Stimulated activated CD8-positive, alpha-beta memory T cell treated with anti-CD3 and anti-CD28 coated beads, Interleukin-15, amount 100 ng/mL, for 4 hours (primary cell): ENCODE measurements at places on chromosomes 11 and 22.

DNA sequence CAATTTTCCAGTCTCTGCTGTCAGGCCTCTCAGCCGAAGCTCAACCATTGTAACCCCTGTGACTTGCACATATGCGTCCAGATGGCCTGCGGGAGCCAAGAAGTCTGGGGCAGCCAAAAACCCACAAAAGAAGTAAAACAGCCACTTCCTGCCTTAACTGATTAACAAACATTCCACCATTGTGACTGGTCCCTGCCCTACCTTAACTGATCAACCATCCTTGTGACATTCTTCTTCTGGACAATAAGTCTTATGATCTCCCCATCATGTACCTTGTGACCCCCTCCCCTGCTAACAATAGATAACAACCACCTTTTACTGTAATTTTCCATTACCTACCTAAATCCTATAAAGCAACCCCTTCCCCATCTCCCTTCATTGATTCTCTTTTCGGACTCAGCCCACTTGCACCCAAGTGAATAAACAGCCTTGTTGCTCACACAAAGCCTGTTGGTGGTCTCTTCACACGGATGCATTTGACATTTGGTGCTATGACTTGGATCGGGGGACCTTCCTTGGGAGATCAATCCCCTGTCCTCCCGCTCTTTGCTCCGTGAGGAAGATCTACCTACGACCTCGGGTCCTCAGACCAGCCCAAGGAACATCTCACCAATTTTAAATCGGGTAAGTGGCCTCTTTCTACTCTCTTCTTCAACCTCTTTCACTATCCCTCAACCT lies 1.3 kb upstream of the NDUFC2 start:
- DNase-seq: no peak

DNA sequence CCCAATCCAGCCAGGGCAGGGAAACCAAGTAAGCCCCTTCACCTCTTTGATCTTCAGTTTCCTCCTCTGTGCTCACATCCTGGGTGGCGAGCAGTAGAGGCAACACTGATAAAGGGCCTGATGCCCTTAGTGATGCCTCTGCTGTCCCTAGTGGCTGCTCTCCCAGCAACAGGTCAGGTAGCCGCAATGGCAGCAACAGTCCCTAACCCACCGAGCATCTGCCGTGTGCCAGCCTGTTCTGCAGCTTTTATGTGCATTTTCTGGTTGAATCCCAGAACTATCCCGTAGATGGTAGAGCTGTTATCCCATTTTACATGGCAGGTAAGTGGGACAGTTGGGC lies 5.2 kb downstream of the SCYL1 start:
- DNase-seq: no peak

DNA sequence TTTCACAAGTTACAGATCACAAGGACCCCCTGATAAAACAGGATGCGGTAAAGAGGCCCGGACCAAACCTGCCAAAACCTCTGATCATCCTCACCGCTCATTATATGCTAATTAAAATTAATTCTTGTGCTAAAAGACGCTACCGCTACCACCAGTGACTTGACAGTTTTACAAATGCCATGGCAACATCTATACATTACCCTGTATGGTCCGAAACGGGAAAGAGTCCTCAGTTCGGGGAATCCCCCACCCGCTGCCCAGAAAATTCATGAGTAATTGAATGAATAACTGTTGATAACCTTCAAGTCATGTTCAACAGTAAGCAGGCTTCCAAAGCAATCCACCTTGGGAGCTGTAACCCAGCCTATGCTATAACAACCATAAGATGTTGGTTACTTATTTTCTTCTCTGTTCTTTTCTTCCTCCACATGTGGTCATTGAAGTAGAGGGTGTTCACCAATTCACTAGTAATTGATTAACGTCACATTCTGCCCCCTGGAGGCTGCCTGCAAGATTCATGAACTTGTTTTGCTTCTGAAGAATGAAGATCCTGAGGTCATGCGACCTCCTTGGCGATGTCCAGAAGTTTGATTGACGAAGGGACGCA lies 20.6 kb downstream of the APOBEC3H start:
- peak; percentile 71 for DNase-seq

- no peak for DNase-seq
Measured at GRCh38 chr22:36411589-36412258, 24.0 kb upstream of the MYH9 start.

- no peak for DNase-seq
Measured at GRCh38 chr11:3095712-3096361, 38.6 kb upstream of the CARS1 start.

DNA sequence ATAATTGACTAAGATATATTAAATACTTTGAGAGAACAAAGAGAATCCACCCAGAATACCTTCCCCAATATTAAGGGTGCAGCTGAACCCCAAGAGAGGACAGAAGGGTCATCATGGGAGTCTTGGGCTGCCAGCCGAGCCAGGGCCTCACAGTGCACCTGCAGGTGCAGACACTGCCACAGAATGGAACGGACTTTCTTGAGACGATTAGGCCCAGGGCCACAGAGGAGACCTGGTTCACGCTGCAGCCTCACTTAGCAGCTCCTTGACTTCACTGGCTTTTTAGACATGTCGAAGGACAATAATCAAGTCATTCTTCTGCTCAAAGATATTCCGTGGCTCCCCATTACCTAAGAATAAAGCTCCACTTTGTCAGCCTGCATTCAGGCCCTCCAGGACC lies 100.6 kb downstream of the PHF21B start:
- no peak for DNase-seq

- DNase-seq: no peak
Measured at GRCh38 chr11:1162491-1163311, 4.9 kb downstream of the MUC5AC start.

DNA sequence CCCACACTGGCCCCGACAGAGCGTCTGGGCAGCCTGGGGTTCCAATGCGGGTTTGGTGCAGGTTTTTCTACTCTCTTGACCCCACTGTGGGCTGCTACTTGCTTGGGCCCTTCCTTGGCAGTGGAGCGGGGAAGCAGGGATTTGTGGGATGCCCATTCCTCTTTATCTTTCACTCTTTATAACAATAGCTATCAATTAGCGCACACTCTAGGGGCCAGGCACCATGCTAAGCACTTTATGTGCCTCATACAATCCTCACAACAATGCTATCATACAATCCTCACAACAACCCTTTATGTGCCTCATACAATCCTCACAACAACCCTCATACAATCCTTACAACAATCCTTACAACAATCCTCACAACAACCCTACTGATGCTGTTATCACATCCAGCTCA lies 12.7 kb downstream of the ACCS start:
- DNase-seq: no peak

GRCh38 chr22:38246046-38246658 lies 26.7 kb downstream of the TMEM184B start:
- no peak for DNase-seq

- no peak for DNase-seq
Measured at GRCh38 chr11:129861702-129862522, 33.5 kb downstream of the NFRKB start.
